ENCODE measurements at places on chromosomes 16 and 17.

- no peak for DNase-seq
Measured at GRCh38 chr17:63932721-63933120, 590 bp upstream of the CD79B start.

DNA sequence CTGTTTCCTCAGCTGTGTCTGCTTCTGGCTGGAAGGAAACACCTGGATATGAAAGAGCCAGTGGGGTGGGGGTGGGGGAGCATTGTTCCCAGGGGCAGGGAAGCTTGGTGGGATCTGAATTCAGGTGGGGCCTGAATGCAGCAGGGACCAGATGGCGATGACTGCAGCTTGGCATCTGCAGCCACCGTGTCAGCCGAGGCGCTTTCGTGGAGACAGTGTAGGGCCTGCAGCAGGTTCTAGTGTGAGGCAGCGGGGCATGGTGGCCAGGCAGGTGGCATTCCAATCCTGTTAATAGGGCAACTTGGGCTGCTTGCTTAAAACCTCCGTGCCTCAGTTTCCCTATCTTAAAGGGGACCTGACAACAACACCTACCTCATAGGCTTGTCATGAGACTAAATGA lies 1.7 kb downstream of the PIK3R6 start:
- DNase-seq: no peak

DNA sequence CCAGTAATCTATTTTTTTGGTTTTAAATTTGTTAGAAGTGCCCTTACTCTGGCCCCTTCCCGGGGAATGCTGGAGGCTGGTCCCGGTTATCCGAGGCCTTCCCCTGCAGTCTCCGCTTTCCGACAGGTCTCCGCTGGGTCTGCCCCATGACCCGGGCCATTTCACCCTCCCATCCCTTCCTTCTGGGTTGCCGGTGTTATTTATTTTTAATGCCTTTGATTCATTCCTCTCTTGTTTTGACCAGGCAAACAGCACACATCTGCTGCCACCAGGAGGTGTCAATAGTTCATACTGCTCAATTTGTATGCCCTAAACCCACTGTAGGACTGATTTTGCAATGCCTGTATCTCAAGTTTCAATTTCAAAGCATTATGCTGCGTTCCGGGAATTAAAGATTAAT lies 113.2 kb upstream of the IRX5 start:
- no peak for DNase-seq

DNA sequence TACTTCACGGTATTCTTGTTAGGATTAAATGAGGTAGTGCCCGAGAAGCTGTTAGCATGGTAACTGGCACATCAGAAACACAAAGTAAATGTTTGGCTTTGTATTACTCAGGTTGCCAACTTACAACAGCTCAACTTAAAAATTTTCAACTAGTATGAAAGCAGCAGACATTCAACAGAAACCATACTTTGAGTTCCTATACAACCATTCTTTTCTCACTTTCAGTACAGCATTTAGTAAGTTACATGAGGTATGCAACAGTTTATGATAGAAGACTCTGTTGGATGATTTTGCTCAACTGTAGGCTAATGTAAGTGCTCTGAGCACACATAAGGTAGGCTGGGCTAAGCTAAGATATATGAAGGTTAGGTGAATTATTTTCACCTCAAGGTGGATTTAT lies 7.7 kb downstream of the CENPN start:
- no peak for DNase-seq

DNA sequence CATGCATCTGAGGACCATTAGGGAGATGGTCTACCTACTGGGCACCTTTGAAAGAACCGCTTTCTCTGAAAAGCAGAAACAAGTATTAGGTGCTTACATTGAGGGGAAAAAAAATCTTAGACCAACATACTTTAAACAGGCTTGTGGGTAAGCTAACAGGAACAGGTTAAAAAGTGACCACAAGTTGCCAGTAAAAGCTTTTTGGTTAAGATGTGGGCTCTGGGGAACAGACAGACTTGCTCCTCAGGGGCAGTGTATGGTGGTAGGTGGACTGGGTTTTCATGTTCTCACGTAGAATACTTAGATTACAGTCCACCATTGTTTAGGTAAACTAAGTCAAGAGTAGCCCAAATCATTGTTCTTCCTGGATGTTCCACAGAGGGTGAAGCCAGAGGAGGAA lies 41.2 kb downstream of the REXO5 start:
- no peak for DNase-seq

DNA sequence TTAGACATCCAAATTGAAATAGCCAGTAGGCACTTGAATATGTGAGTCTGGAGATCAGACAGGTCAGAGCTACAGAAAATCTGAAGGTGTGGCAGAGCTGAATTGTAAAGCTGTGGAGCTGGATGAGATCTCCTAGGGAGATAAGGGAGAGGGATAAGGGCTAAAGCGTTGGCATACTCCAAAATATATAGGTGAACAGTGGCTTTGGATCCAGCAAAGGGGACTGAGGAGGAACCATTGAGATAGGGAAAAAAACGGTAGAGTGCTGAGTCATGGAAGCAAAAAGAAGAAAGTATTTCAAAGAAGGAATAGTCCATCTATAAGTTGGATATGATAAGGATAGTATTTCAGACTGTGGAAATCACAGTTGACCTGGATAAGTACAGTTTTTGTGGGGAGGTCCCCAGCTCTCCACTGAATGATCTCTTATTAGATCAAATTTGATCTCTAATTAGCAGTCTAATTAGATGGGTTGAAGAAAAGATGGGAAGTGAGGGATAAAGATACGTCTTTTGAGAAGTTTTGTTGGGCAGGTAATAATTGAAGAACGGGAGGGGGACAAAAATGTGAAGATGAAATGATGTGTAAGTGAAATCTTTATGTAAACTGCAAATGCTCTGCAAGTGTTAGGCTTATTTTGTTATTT lies 587 bp upstream of the DBF4B start:
- no peak for DNase-seq

- DNase-seq: no peak
Measured at GRCh38 chr16:88896238-88897070, 30.0 kb upstream of the PABPN1L start.

DNA sequence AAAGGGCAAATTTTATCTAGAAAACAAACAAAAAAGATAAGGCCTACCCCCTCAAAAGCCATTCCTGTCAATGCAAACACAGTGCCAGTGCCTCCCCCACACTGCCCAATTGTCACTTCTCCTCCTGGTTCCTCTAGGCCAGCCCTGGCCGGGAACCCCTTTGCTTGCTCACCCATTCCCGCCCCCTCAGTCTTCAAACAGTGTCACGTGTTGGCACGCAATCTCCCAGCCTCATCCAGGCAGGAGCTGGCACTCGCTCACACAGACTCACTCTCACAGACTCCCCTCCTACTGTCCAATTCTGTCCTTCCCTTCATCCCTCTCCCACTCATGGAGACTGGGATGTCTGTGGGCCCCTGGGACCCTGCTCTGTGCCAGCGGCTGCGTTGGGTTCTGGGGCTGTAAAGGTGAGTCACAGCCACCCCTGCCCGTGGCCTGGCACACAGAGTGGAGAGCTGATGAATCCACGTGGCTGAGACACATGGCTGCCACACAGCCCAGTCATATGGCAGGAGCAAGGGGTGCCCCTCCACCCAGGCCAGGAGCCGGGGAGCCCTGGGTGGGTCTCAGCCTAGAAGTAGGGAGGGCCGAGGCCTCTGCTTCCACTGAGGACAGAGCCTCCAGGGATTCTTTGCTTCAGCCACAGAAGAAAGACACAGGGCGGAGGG lies 54.8 kb downstream of the VAC14 start:
- DNase-seq: no peak

GRCh38 chr16:68202091-68202519 lies 33.8 kb downstream of the ESRP2 start:
- DNase-seq: no peak

DNA sequence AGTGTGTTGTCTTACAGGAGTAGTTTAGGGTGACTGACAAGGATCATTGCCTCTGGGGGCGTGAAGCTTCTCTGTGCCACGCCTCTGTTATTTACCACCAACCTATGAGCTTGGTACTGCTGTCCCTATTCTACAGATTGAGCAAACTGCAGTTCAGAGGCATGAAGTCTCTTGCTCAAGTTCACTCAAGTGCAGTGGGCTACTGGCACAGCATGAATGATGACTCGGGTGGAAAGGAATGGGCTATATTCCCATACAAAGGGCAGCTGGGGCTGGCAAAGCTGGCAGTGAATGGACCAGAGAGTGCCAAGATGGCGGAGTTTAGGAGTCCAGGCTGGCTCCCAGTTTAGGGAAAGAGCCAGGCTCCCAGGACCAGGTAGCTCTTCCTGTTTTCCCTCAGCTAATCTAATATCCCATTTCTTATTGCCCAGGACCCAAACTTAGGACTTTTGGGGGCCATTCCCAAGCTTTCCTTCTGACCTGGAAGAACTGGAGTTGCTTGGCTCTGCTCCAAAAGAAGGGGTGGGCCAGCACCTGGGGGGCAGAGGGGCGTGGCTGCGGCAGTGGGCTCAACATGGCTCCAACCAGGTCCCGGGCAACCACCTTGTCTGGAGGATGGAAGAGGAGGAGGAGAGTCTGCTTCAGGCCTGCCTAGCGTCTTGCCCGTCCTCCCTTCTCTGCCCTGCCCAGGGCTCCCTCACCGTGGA lies 12.9 kb downstream of the PLK1 start:
- no peak for DNase-seq

- no peak for DNase-seq
Measured at GRCh38 chr16:55323637-55324271, at the start of gene IRX6. Gene IRX6, plus strand, starts transcription at chr16:55324203. Its CDS starts 889 bp downstream, at chr16:55325092.

DNA sequence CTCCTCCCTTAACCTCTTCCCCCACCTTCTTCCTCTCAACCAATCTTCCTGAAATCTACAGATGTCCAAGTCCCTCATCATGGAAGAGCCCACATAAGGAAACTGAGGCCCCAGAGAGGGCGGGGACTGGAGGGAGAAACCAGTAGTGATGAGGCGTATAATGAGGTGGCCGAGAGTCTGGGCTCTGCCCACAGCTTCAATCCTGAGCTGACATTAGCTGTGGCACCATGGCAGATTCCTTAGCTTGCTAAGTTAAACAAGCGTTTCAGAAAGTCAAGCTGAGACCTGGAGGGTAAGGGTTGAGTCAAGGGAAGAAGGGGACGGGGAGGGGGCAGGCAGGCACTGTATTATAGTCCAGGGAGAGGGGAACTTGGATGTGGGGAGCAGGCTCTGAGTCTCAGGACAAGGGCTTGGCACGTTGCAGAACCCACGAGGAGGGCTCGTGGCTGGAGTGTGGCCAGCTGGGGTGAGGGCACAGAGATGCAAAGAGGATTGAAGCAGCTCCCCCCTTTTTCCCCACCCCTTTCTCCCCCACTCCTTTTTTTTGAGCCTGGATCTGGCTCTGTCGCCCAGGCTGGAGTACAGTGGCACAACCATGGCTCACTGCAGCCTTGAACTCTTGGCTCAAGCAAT lies 13.3 kb downstream of the ARHGAP23 start:
- no peak for DNase-seq

- no peak for DNase-seq
Measured at GRCh38 chr17:32523017-32523680, 36.4 kb downstream of the CDK5R1 start.

GRCh38 chr17:43143201-43143600 lies 18.0 kb upstream of the BRCA1 start:
- DNase-seq: no peak

- DNase-seq: no peak
Measured at GRCh38 chr17:45341533-45342158, 24.8 kb upstream of the MAP3K14 start.

DNA sequence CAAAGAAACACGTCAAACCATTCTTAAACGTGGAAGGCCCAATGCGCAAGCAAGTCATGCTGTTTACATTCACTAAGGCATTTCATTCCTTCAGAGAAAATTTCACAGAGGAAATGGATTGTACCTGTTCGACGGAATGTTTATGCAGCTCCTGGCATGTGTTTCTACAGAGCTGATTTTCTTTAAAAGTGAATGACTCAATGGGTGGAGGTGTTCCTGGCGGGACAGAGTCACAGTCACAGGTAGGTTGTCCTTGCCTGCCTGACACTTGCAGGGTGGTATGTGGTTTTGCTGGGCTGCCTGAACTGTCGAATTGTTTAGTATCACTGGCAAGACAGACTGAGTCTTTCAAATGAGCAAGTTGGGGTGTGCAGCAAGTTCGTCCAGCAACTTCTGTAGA lies 11.6 kb downstream of the PALB2 start:
- DNase-seq: no peak

DNA sequence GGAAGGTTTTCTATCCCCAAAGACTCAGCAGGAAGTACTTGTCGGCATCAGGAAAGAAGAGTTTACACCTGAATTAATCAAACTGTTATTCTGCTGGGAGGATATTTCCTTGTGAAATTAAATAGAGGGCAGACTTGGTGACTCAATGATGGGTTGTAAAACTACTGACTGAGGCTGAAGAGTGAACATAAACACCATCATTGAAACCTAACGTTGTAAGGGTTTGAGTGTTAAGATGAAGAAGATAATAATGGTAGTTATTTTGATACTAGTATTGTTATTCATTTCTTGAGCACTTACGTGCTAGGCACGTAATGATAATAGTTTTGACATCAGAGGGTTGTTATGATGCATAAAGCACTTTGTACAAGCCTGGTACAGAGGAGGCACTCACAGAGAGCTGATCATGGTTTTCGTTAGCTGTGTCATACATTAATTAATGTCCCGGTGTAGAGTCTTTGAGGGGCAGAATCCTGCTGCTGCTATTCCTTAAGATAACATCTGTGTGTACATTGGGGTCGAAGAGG lies 64.2 kb upstream of the CACNG3 start:
- DNase-seq: no peak

DNA sequence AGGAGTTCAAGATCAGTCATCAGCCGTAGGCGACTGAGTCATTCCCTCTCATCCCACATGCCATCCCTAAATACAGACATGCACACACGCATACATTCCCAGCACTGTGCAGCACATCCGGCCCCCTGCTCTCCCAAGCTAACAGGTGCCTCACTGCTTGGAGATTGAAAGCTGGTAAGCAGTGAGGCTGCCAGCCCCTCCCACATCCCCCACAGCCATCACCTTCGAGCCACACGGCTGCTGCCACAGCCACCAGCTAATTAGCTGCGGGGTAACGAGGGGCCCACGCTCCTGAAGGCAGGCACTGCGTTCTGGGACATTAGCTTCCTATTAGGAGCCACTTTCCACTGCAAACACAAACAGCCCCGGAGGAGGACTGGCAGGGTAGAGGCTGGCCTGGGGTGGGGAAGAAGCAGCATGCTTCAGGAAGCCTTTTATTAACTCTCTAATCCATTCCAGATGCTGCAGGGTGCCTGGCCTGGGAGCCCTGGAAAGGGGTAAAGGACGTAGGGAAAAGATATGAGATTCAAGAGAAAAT lies 179.6 kb downstream of the CCT6B start:
- no peak for DNase-seq

DNA sequence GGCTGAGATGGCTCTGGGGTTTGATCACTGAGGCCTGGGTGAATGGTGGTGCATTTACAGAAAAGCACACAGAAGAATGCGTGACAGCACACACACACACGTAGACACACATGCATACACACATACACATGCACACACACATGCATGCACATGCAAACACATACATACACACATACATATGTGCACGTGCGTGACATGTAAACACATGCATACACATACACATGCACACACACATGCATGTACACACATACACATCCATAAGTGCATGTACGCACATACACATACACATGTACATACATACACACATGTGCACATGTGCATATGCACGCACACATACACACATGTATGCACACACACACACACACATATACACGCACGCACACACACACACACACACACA lies 108.4 kb downstream of the AIPL1 start:
- no peak for DNase-seq
